Stimulated activated CD4-positive, alpha-beta T cell treated with anti-CD3 and anti-CD28 coated beads, Interleukin-1b, Interleukin-23, amount 100 ng/mL, for 1 hour (primary cell): ENCODE measurements at places on chromosomes 13 and 19.

DNA sequence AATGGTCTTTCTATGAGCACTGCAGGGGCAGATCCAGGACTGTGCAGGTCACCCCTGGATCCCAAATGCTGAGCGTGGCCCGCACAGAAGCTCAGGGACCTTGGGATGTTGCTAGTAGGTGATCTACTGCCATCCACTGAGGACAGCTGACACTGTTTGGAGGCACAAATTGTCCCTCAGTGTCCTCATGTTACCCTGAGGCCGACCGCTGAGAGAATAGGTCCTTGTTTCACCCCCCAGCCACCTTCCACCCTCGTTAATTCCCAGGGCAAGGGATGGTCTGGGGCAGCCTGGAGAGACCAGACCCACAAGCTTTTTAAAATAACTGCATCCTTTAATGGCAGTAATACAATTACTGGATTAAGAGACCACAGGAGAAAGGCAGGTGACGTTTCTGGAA is 15.4 kb upstream of the TMEM160 start:
- no peak for DNase-seq

DNA sequence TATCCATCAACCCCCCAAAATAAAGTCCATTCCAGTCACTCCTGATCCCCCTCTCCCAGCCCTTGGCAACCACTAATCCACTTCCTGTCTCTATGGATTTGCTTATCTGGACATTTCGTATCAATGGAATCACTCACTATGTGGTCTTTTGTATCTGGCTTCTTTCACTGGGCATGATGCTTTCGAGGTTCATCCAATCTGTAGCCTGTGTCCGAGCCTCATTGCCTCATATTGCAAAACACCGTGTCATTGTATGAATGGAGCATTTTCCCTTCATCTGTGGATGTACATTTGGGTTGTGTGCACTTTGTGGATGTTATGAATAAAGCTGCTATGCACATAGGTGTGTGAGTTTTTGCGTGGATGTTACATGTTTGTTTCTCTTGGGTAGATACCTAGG is 1.4 kb upstream of the FZR1 start:
- DNase-seq, result no peak

- DNase-seq, result no peak
Observed at GRCh38 chr19:33395561-33396550, 22.3 kb downstream of the CEBPG start.

DNA sequence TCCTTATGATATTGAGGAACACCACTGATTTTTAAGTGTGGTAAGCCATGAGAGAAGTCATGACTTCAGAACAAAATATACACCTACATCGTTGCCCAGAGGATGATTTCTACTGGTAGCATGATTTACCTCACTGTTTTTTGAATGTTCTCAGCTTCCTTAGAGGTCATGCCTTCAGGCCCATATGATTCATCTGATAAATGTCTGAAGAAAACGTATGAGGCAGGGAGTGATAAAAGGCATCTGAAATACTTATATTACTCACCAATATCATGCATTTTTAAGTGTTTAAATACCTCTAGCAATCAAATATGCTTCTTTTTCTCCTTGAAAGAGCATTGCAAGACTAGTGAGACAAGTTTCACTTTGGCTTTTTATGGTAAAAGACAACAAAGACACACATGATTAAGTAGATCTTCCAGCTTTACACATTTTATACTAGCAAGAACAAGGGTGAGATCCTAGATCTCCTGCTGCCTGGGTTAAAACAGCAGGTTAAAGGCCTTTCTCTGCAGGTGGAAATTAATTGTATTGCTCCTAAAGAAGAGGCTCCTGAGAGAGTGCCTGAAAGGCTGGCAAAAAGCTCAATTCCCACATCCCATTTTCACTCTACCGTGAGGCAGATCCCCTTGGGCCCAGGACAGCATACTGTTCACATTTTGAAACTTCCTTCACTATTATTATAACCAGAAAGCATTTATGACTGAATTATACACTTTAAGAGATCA is 432.4 kb downstream of the SLITRK1 start:
- DNase-seq, result no peak
